Type B pancreatic cell (in vitro differentiated cells): ENCODE measurements at places on chromosomes 1 and 21. TPM values are rescaled to one million over a fixed set of nuclear protein-coding genes. Genes with fewer than 3 reads are reported as not detected.

LRRC71 gene
- total RNA-seq, result 0.58 TPM in 1 of 2 replicates, not detected in the other

PPP1R8 gene
- total RNA-seq, result 53.9 and 54.9 TPM in 2 replicates

NHLH1 gene
- total RNA-seq, result 0.48 and 2.2 TPM in 2 replicates

FABP3 gene
- 16.4 and 18.8 TPM in 2 replicates for total RNA-seq

SPRR2F gene
- total RNA-seq, result 2.5 and 5.1 TPM in 2 replicates
